ENCODE measurements at places on chromosomes 12 and 14. TPM values are rescaled to one million over a fixed set of nuclear protein-coding genes. Genes with fewer than 3 reads are reported as not detected.

TAS2R30 gene
- total RNA-seq, result 3.9 TPM

DNA sequence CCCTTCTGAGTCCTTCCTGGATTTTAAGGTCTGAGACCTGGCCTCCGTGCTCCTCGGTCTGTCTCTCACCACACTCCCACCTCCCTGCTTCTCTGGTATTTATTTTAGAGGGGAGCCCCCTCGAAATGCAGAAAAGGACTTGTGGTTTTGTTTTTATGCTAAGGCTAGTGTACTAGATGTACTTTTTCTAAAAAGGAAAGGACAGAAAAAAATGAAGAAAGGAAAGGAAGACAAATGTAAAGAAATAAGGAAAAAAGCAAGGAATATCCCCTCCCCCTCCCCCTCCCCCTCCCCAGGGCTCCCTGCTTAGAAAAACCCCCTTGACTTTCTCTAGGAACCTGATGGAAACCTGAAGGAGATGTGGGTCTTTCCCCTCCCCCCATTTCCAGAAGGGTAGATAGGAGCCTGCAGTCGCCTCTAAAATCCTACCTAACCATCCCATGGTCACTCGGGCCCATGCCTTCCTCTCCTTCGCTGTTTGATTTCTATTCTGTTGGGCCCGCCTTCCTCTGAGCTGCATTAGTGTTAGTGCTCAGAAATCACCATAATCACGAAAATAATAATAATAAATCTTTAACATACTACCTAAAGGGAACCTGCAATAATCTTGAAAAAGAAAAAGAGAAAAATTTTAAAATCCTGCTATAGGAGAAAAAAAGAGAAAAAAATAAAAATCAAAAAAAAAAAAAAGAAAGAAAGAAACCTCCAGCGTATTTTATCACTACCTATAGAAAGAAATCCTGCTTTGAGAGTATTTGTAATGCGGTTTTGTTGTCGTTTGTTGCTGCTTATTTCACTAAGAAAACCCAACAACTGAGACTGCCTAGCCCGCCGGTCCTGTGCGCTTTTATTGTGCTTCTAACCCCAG is 3.1 kb downstream of the HOXC8 start:
- no peak for DNase-seq

- DNase-seq, result no peak
Measured at GRCh38 chr12:6724409-6724797, 557 bp downstream of the COPS7A start.

DNA sequence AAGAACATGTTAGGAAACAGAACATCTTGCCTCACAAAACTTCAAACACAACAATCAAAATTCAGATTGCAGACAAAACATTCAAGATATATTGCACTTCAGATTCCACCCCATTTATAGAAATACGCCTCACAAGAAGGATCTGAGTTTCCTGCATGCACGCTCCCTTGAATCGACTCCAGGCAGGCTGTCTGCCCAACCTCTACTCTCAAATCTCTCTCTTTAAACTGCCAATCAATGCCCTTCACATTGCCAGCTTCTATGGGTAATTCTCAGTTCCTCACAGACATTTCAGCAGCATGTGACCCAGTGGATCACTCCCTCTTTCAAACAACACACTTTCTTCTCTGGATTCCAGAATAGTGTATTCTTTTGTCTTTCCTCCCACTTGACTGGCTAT is 184.1 kb downstream of the PRKD1 start:
- DNase-seq, result no peak

GRCh38 chr12:62676521-62677307 is 210.1 kb downstream of the MON2 start:
- DNase-seq, result no peak

- DNase-seq, result no peak
Measured at GRCh38 chr14:59585891-59586554, 9.4 kb upstream of the CCDC175 start.

- no peak for DNase-seq
Measured at GRCh38 chr12:5348491-5348890, 83.4 kb upstream of the NTF3 start.

GRCh38 chr12:131605304-131605829 is 105.5 kb upstream of the SFSWAP start:
- DNase-seq, result no peak

GRCh38 chr12:112685321-112685720 is 106.2 kb upstream of the RPH3A start:
- no peak for DNase-seq

DNA sequence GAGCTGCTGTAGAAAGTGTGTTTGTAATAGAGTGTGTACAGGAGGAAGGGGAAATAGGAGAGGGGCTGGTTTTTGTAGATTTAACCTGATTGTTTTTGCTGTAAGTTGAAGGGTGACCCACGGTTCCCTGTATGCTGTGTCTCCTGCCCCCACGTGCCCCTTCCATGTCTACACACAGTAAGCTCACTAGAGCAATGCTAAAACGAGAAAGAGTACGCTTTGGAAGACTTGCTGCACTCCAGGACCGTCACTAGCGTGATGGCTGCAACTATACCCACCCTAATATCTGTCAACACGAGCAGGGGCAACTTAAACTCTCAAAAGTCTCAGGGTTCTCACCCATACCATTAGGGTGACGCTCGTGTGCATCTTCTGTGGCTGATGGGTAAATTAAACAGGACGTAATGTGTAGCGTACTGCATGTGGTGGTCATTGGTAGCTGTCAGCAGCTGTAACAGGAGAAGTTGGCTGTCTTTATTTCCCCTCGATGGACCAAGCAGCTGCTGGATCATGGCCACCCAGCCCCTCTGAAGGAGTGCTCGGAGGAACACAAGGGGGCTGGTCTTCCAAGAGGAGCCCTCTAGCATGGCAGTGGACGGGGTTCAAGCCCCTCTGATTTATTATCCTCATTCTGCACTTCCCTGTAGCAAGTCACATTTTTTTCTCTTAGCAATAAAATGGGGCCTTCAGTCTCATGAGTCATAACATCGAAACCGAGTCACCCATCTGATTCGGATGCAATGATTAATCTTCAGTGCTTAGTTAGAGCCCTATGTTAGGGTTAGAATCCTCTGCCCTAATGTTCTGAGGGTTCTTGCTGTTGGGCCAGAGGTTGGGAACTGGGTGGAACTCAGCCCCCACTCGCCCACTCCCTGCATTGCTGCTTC is 14.0 kb downstream of the CCND2 start:
- DNase-seq, result no peak

GRCh38 chr12:104386461-104386860 is 70.3 kb upstream of the CHST11 start:
- no peak for DNase-seq

DNA sequence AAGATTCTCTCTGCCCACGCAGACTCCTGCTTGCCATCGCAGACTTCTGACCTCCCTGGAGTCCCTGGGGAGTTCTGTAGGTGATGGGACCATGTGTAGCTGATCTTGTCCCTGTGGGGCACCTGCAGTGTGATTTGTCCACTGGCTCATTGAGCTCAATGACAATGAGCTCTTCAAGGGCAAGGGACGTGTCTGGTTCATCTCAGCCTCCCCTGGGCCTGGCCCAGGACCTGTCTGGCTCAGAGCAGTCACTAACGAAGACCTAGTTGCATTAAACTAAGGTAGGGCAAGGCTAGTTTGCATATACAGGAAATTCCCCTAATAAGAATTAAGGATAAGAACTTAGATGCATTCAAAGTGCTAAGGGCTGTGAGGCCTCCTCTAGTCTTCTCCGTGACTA is 245.5 kb upstream of the NOS1 start:
- no peak for DNase-seq

- no peak for DNase-seq
Measured at GRCh38 chr14:96792003-96792402, 5.2 kb upstream of the VRK1 start.

- DNase-seq, result no peak
Measured at GRCh38 chr12:108964371-108965352, 56.2 kb downstream of the SVOP start.

GRCh38 chr12:132196873-132197390 is 52.7 kb downstream of the NOC4L start:
- no peak for DNase-seq

DNA sequence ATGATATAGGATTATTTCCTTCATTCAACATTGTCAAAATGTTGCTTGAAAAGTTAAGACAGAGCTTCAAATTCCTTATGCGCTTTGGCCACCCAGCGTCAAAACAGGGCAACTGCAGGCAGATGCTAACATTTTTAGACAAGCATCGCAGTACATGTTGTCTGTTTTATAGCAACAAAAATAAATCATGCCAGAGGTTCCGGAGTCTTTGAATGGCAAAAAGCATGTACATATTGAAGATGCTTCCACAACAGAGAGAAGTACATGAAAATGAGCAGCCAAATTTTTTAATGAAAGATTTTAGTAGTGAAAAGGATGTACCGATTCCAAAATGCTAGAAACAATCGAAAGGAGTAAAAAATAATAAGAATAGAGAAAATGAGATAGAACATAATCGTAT is 49.8 kb upstream of the USP15 start:
- no peak for DNase-seq

DNA sequence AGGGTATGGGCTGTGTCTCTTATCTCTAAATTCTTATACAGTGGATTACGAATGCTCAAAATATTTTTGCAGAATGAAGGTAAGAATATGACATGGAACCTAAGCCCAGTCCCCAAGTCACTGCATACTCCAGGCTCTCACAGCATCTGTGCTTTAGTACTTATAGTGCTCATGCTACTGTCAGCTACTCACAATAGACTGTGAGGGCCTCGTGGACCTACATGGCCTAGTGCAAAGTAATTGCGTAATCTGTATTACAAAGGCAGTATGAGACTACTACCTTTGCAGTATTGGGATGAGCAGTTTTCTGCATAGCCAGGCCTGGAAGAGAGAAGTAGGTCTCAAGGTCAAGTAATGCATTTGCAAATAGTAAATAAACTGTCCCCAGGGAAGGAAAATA is 27.9 kb downstream of the VWF start:
- DNase-seq, result no peak

PPP1R1A gene
- total RNA-seq, result not detected

DNA sequence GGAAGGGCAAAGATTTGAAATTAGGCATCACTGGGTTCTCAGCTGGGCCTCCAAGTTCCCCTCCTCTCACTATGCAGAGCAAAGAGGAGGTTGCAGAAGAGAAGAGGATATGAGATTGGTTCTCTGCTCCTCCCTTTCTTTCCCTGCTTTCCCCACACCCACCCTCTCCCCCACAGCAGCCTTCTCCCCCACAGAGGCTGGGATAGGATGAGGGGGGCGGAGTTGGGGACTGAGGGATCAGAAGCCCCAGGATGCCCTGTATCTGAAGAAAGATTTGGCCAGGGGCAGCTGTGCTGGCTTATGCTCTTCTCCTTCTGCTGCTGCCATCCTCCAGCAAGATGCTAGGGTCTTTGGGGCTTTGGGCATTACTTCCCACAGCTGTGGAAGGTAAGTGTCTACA is at the start of gene AMHR2:
Gene AMHR2 (plus strand): TSS at position 259 of the 400 bp plus-strand sequence. CDS start 80 bp downstream, at position 339.
- DNase-seq, result no peak

KRT75 gene
- not detected for total RNA-seq

ITGA5 gene
- 29.4 TPM for total RNA-seq

- DNase-seq, result no peak
Measured at GRCh38 chr14:100732766-100733100, 6.0 kb downstream of the DLK1 start.

DNA sequence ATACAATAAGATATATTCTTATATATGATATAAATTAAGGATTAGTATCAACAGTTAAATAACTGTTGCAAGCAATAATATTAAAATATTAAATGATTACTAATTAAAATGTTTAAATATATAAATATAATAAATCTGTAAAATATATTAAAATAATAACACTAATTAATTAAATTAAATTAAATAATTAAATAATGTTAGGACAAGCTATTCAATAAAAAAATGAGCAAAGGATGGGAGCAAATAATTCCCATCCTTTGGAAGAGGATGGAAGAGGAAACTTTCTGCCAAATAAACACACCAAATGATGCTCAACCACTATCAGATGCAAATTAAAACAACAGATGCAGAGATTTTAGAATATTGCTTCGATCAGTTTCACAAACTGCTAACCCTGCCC is 39.4 kb upstream of the BMP4 start:
- no peak for DNase-seq

GRCh38 chr12:4303750-4304149 is 17.3 kb upstream of the TIGAR start:
- DNase-seq, result no peak

- peak; percentile 72 for DNase-seq
Measured at GRCh38 chr14:105294142-105294597, 6.6 kb downstream of the BRF1 start.

ATG14 gene
- total RNA-seq, result 7.4 TPM

SIX6 gene
- not detected for total RNA-seq

DNA sequence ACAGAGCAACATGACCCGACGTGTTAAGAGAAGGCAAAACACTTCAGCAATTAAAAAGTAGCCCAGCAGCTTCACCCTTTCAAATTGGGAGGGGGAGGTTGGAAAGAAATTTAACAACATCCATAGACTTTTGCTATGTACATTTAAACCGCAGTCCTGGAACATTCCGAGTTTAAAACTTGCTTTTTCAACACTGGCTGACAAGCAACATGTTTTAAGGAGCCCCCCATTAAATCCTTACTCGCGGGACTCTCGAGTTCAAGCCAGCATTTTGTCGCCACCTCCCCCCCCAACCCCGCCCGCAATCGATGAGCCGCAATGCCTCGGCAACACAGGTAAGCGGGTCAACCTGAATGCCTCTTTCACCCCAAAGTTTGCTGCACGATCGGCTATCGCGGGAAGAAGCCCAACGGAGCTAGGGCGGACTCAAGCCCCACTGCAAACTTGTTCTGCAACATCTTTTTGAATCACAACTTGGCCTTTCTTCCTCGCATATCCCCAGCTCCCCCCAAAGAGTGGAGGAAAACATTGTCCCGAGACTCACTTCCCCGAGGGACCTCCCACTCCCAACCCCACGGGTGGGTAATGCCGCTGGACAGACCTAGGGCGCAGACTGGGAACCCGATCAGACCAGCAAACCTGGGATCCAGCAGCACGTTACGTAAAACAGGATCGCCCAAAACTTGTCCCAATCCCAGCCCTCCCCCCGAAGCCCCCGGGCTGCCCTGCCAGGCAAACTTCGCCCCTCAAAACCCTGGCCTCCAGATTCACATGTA is 777 bp downstream of the ZFP36L1 start:
- DNase-seq, result peak; percentile 36

DPY19L2 gene
- total RNA-seq, result not detected

KICS2 gene
- 12.9 TPM for total RNA-seq

- DNase-seq, result no peak
Measured at GRCh38 chr14:68340262-68340661, 452.6 kb downstream of the ZFP36L1 start.

Data from activated naive CD4-positive, alpha-beta T cell treated with anti-CD3 and anti-CD28 coated beads, Interleukin-2, amount 50 U/mL, for 72 hours (primary cell).